ENCODE measurements at places on chromosomes 5 and 9. TPM values are rescaled to one million over a fixed set of nuclear protein-coding genes. Genes with fewer than 3 reads are reported as not detected.

LHX3 gene
- not detected for total RNA-seq

ZNF367 gene
- total RNA-seq: 7.9 TPM

PCDHB3 gene
- total RNA-seq: 0.29 TPM

IFNA1 gene
- total RNA-seq: not detected

PTGES gene
- total RNA-seq: 41.6 TPM

ARID3C gene
- 0.17 TPM for total RNA-seq

SPINK7 gene
- not detected for total RNA-seq

REXO4 gene
- total RNA-seq: 14.8 TPM

OR1Q1 gene
- total RNA-seq: not detected

GLDC gene
- total RNA-seq: 0.33 TPM

IL5 gene
- total RNA-seq: not detected

MSX2 gene
- 3.3 TPM for total RNA-seq

SMIM33 gene
- total RNA-seq: not detected

FOXI1 gene
- total RNA-seq: not detected

ZNF879 gene
- total RNA-seq: 2.6 TPM
